ENCODE measurements at places on chromosomes 4 and X.

GRCh38 chrX:39542316-39542715 lies 555.4 kb downstream of the BCOR start:
- no peak for DNase-seq

DNA sequence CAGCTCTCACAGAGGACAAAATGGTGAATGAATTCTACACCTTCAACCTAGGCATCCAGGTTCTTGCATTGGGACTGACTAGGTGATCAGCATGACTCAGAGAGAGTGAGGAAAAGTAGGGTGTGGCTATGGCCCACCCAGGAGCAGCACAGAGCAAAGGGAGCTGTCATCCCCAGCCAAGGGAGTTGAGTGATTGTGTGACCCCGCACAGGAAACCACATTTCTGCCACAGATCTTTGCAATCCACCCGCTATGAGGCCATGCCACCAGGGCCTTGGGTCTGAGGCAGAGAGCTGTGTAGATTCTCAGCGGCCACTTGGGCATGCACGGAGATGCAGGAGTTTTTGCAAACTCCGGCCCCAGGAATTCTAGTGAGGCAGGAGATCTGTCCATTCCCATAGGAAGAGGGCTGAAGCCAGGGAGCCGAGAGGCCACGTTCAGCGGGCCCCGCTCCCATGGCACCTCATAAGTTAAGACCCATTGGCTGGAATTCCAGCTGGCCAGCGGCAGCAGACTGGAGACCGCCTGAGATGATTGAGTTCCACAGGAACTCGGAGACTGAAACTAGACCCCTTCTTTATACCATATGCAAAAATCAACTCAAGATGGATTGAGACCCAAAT lies 75.9 kb downstream of the NAA11 start:
- no peak for DNase-seq

GRCh38 chr4:187464573-187464972 lies 531.0 kb upstream of the ZFP42 start:
- DNase-seq = no peak

DNA sequence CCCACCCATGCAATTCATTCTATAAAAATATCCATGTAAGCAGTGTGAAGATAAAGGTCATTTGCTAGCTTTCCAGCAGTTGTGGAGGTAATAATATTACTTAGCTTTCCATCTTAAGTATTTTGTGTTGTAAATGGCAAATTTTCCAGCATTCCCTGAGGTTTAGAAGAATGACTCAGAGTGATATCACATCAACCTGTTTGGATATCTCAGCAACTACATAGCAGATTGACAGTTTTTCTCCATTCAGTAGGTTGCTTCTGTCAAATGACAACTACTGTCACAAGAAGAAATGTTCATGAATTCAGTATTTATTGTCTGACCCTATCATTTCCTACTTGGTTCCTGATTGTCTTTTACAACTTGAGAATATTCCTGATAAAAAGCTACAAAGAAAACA lies 434.9 kb upstream of the GALNTL6 start:
- no peak for DNase-seq

DNA sequence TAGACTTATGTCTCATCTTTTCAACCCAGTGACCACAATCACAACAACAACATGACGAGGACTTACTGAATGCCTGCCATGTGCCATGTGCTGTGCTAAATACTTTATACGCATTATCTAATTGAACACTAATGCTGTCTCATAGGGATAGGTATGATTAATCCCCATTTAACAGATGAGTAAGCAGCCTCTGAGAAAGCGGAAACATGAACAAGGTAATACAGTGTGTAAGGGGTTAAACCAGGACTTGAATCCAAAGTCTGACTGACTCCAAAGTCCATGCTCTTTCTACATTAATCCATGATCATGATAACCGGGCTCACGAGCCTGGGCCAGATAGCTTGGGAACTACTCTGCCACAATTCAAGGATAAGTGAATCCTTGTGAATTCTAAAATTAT lies 105.3 kb upstream of the MBNL3 start:
- DNase-seq = no peak

DNA sequence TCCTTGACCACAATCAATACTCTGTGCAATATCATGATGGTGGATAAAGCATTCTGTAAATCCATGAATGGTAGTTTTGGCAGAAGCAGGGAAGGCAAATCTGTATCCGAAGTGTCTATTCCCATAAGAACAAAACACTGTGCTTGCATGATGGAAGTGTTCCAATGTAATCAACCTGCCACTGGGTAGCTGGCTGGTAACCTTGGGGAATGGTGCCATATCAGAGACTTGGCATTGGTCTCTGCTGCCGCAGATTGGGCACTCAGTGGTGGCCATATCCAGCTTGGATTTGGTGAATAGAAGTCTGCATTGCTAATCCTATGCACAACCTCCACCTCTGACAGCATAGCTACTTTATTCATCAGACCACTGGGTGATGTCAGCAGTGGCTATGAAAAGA lies 114.3 kb upstream of the EMCN start:
- no peak for DNase-seq

- no peak for DNase-seq
Observed at GRCh38 chr4:40699648-40700047, 50.1 kb upstream of the NSUN7 start.

DNA sequence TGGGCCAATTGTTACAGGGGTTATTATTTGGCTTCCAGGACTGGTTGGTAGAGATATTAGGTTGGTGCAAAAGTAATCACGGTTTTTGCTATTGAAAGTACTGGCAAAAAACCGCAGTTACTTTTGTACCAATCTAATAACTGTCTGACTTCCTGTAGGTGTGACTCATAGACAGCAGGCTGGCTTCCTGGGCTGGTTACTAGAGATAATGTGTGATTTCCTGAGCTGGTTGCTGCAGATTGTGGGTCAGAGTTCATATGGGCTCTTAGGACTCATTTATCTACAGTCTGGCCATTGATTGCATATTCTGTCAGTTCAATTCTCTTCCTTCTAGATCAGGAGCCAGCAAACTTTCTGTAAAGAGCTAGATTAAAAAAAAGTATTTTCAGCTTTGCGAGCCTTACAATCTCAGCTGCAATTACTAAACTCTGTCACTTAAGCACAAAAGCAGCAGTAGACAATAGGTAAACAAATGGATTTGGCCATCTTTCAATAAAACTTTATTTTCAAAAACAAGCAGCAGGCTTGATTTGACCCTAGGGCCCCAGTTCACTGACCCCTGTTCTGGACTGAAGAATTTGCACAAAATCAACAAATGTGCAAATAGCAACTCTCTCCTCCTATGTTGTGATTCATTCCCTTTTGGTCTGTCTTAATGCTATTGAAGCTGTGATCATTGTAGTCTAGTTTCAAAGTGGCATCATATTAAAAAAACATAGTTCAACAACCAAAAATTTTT lies 50.8 kb upstream of the BOD1L1 start:
- DNase-seq = no peak

DNA sequence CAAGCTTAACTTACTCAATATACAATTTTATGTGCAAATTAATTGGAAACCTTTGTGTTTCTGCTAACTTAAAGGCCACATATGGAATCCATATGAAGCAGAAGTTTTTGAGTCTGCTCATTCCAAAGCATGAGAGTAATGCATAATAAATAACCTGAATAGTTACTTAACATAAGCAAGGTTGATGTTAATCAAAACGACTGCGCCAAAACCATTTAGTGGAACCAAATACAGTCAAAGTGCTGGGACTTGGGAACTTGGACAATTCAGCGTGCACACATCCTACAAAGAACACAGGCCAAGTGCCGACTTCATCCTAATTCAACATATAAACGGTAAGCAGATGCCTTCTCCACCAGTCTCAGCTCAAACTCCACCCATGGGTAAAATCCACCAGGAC lies 17.0 kb downstream of the TSPAN5 start:
- DNase-seq = no peak

DNA sequence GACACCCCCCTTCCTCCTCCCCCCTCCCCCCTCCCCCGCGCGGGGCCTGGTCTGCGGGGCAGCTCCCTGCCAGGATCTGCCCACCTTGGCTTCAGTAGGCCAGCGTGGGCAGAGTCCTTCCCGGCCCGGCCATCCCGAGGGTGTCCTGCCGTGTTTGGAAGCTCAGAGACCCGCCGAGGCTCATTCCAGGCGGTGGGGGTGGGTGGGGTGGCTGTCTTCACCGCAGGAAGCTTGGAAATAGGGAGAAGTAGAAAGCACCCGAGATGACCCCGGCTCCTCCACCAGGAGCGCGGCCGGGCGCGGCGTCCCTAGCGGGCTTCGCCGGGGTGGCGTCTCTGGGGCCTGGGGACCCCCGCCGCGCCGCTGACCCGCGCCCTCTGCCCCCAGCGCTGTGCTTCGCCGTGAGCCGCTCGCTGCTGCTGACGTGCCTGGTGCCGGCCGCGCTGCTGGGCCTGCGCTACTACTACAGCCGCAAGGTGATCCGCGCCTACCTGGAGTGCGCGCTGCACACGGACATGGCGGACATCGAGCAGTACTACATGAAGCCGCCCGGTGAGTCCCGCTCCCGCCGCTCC lies 1.6 kb downstream of the NAT8L start:
- DNase-seq = no peak

DNA sequence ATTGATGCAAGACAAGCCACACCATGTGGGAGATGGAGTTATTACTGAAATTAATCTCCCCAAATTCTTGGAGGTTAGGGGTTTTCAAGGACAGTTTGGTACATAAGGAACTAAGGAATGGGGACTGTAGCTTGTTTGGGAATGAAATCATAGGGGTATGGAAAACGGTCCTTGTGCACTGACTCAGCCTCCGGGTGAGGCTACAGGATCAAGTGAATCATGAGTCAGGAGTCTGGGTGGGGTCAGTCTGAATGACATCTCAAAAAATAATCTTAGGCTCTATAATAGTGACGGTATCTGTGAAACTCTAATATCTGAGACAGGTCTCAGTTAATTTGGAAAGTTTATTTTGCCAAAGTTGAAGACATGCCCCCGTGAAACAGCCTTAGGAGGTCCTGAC lies 128.5 kb upstream of the CYSLTR1 start:
- DNase-seq = no peak

- no peak for DNase-seq
Observed at GRCh38 chrX:17552044-17552650, 177.1 kb downstream of the NHS start.

DNA sequence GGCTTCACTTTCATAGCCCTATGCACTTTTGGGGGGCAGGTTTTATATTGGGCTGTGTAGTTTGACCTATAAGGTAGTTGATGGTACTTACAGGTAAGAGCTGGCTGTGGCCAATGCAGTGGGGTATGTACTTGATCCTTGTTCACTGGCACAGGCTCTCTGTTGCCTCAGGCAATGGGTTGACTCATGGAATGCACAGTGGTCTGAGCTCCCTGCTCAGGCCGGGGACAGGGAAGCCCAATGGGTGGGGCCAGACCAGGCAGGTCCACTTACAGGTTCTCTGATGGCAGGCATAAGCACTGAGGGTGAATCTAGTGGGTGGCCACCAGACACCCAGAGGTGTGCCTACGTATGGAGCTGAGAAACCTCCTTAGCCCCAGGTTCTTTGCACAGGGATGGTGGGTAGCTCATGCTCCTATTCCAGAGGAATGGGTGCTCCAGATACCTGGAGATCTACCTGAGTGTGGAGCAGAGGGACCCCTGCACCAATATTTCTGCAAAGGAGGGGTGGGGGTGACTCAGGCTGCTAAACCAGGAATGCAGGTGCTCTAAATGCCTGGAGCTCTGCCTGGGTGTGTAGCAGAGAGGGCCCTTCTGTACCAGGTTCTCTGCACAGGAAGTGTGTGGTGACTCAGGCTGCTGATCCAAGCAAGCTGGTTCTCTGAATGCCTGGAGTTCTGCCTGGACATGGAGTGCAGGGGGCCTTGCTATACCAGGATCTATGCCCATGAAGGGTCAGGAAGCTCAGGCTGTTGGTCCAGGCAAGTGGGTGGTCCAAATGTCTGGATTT lies 52.3 kb downstream of the IL1RAPL2 start:
- DNase-seq = no peak

DNA sequence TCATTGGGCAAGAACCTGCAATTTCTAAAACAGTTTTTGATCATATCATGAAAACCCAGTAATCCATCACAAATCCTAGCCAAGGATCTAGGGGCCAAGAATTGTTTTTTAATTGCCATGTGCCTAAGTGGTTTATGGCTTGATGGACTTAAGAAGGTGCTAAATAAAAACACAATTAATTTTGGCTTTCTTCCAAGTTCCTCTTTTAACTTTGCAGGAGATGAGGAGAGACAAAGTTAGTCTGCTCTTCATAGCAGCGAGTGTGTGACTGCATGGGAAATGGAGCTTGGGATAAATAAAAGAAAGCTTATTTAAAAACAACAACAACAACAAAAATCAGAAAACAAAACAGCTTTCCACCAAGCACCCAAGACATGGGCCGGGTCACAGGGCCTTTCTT lies 41.4 kb downstream of the ARHGEF9 start:
- DNase-seq = no peak

- no peak for DNase-seq
Observed at GRCh38 chr4:110007217-110007616, 94.5 kb downstream of the EGF start.

DNA sequence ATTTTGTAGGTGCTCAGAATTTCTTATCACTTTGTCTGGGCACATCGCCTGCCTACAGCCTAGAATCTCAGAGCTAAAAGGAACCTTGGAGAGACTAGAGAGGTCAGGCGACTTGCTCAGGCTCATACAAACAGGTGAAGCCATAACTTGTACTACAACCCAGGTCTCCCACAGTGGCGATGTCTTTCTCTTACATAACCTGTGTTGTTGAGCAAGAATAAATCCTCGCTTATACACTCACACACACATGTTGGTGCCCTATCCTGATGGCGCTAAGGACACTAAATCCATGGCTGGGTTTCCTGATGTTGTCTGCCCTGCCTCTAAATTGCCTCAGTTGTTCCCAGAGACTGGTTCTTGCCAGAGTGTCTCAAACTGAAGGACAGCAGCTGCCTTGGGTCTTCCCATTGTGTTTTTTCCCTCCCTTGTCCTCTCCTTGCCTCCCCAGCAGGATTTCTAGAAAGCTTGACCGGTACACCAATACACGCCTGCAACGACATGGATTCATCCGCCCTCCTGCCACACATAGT lies 1.6 kb downstream of the TSC22D3 start:
- no peak for DNase-seq

DNA sequence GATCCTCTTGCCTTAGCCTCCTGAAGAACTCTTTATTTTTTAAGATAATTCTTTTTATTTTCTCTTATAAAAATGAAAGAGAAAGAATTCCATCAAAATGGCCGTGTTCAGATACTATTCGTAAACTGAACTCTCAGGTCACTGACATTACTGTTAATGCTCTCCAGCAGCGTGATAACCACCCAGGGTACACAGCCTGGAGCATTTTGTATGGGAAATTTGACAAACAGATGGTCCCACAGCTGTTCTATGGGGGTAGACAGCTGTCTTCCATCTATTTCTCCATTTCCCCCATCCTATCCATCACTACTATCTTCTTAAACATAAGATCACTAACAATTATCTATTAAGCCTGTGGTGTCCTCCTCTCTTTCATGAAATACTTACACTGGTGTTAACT lies 47.8 kb downstream of the SYNPO2 start:
- no peak for DNase-seq

- DNase-seq = no peak
Observed at GRCh38 chr4:113478032-113478431, 283.5 kb downstream of the CAMK2D start.

GRCh38 chrX:20140420-20140819 lies 1.2 kb downstream of the EIF1AX start:
- no peak for DNase-seq

All from substantia nigra (tissue), 51 donors.